ENCODE measurements at places on chromosomes 3 and 15. TPM values are rescaled to one million over a fixed set of nuclear protein-coding genes. Genes with fewer than 3 reads are reported as not detected.

PPCDC gene
- 4.7 TPM for total RNA-seq

NR1I2 gene
- total RNA-seq = not detected

NEIL1 gene
- total RNA-seq = 14.9 TPM

HRG gene
- total RNA-seq = not detected

PARP15 gene
- total RNA-seq = 0.82 TPM

NME9 gene
- not detected for total RNA-seq

PPP1R14D gene
- not detected for total RNA-seq

DUT gene
- total RNA-seq = 71.0 TPM

CACNA2D3 gene
- 29.2 TPM for total RNA-seq

TARS3 gene
- 16.4 TPM for total RNA-seq

TMC3 gene
- total RNA-seq = not detected

CLDN1 gene
- total RNA-seq = 1.3 TPM

CCDC71 gene
- 15.4 TPM for total RNA-seq

CFAP100 gene
- not detected for total RNA-seq

SEC22C gene
- 29.9 TPM for total RNA-seq

MNS1 gene
- 2.9 TPM for total RNA-seq

MB21D2 gene
- total RNA-seq = 3.9 TPM
